ENCODE measurements at places on chromosomes 5 and 9.

- no peak for DNase-seq
Observed at GRCh38 chr5:148820461-148821395, 5.7 kb upstream of the ADRB2 start.

DNA sequence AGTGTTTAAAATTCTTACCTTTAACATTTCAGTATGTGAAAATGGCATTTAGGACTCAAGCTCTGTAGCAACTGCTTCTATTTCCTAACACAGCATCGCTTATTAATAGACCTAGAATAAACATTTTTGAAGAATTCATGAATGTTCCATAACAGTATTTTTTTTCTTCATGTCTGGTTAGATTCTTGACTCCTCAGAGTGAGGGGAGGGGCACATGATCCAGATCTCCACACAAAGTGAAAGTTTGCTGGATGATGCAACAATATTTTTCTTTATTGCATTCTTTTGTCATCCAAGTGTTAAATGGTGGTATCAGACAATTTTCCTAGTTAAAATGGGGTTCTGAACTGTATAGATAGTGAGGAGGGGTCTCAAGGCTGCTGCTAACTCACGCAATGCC lies 130.8 kb upstream of the MAN2A1 start:
- DNase-seq = no peak

DNA sequence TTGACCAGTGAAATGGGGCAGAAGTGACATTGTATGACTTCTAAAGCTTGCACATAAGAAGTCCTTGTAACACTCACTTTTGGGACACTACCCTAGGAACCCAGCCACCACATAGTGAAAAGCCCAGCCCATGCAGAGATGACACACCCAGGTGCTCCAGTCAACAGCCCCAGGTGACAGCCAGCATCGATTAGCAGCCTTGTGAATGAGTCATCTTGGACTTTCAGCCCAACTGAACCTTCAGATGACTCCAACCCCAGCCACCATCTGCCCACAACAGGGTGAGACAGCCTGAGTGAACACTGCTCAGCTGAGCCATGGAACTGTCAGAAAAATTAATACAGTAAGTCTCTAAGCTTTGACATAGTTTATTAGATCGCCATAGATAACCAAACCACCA lies 458.6 kb downstream of the ZSWIM6 start:
- DNase-seq = no peak

DNA sequence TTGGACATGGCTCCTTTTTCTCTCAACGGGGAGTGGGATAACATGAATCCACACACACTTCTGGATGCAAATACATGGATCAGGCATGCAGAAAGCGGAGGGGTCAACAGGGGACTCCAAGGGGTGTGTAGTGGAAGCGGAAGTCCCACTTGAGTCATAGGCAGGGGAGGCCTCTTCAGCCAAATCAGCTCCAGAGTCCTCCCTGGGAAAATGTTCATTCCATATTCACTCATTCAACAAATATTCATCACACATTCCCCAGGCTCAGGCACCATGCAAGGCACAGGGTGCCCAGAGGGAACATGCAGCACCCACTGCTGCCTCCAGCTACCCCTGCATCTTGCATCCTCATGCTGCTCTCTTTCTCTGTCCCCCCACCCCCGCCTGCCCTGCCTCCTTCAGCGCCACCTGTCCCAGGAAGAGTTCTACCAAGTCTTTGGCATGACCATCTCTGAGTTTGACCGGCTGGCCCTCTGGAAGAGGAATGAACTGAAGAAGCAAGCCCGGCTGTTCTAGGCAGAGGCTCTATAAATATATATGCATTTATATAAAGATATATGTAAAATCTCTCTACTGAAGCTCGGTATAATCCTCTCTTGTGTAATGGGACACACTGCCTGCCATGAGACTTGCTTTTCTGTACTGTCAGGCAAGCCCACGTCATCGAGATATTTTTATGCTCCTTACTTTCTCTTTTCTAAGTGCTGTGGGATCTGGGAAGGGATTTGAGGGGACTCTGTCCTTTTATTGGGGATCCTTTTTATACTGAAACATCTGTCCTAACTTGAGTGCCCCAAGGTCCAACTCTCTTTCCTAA lies 13.6 kb upstream of the AFAP1L1 start:
- no peak for DNase-seq

GRCh38 chr5:140998921-140999410 lies 32.7 kb downstream of the PCDHAC2 start:
- DNase-seq = no peak

DNA sequence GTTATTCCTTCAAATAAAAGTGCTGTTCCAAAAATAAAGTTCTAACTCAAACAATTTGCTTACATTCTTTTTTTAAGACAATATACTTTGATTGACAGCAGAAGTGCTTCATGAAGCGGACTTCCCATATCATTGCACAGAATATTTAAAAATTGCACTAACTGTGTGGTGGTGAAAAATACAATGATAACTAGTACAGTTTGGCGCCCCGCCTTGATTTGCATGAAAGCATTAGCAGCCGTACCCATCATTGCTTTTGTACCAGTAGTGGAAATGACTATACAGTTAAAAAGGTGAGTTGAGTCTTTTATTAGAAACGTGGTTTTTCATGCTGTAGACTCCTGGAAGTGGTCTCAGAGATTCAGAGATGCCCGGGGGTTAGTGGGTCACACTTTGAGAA lies 69.5 kb upstream of the MAP3K1 start:
- DNase-seq = no peak

DNA sequence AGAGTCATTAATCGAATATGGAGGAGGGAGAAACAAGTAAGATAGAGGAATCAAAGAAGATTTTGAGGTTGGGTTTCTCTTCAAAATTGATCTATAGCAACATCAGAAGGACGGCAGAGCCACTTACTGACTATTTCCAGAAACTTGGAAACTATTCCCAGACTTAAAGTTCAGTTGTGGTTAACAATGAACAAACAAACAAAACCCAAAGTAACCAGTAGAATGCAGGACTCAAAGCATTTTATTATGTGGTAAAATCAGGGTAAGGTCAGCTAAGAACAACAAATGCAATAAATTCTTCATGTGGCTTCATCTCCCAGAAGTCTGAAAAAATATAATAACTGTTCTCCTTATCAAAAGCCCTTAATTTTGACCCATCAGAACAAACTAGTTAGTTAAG lies 54.9 kb upstream of the OSMR start:
- DNase-seq = no peak

DNA sequence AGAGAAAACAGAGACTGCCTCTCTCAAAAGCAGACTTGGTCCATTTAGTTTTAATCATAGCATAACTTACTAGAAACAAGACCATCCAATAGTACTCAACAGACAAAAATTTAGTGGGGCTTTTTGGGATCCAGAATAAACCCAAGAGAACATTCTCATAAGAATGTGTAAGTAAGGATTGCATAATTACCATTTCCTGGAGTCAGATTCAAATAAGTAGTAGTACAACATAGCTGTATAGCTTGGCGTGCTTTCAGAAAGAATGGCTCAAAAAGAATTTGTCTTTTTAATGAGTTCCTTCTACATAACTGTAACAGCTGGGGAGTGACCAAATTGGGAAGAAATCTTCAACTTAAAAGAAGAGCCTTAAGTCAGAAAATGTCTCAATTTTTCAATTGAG lies 145.4 kb downstream of the DENND1A start:
- no peak for DNase-seq

DNA sequence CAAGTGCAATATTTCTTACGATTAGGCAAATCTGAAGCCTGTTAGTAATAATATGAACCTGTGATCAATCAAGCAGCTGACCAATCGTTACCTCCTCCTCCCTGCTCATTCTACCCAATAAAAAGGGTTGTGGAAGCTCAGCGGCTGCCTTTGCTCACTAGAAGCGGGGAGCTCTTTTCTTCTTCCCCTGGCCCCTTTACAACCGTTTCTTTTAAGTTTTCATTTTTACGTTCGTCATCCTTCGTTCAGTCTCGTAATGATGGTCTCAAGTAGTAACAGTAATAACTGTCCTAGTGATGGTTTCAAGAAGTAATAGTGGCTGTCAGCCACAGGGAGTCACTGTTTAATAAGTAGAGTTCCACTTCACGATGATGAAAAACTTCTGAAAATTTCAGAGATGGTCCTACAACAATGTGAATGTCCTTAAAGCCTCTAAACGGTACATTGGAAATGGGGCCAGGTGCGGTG lies 6.2 kb downstream of the UGT3A2 start:
- DNase-seq = no peak

DNA sequence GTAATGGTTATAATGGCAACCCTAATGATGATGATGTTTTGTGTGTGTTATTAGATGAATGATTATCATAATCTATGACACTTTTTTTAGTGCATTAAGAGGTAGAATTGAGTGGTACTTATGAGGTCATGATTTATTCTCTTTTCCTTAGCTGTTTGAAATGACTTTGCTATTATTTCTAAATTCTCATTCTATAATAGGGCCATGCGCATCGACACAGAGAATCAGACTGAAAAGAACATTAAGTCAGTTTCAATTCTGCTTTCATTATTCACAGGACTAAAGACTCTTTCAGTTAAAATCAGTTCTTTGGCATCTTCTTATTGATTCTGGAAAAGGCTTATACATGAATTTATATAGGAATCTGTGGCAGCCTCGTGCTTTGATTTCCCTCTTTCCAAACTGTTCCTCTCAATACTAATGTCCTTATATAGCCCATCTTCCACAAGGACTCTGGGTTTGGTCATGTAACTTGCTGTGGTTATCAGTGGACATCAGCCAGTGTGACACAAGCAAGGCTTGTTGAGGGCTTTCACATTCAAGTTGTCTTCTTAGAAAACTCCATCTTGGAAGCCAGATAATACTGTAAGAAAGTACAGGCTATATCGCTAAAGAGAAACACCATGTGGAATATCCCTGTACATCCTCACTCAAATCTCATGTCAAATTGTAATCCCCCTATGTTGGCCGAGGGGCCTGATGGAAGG lies 140.3 kb upstream of the CHD1 start:
- no peak for DNase-seq

DNA sequence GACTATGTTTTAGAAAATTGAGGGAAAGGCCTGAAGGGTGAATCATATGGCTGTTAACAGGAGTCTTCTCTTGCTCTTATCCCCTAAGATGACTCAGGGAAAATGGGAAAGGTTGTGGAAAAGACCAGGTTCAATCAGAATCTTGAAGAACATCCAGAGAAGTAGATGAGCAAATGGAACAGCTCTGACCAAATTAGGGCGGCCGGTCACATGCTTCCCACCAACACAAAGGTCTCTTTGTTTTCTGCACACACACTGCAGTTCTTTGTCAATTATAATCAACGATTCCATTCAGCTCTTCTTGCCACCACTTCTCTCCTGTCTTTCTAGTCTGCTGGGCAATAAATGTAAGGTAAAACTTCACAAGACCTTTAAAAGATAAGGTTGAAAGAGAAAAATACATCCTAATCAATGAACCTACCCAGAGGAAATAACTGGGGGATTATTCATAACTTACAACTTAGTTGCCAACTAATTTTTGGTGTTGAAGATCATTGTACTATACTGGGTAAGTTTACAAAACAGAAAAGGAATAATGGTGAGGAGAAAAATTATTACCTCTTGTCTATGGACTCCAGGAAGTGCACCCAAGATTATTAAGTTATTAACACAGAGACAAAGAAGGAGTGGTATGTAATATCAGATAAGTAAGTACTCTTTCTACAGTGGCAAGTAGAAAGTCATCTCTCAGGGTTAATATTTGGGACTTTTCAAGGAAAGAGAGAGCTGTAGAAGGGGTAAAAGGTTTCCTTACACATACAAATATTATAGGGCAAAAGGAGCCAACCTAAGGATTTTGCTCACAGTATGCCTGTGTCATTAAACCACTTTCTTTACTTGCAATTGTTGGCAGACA lies 441.9 kb upstream of the PIK3R1 start:
- DNase-seq = no peak

DNA sequence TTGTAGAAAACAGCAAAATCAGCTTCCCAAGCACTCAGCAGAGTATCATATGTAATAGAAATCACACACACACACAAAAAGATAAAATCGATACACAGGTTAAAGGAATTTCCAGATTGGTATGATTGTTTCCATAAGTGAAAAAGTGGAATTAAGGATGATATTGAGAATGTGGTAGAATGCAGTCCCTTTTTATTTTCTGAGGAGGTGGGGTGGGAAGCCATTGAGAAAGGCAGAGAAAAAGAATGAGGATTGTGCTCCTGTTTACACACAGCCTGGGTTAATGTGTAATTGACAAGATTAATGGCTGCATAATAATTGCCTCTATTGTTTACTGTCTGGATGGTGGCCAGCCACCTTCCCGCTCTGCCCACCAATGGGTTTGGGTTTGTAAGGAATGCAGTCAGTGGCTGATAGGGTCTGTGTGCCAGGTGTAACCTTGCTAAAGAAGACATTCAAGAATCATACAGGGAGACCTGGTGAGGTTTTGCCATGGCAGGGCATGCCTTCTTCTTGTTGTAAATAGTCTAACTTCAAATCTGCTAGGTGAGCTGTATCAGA lies 177.2 kb upstream of the MAP3K1 start:
- DNase-seq = no peak

All from stimulated activated CD4-positive, alpha-beta T cell treated with anti-CD3 and anti-CD28 coated beads, Interleukin-1b, Interleukin-23, amount 100 ng/mL, for 1 hour (primary cell).